Activated T-helper 1 cell treated with anti-CD3 and anti-CD28 coated beads, Interleukin-2, amount 50 U/mL, for 16 hours (primary cell): ENCODE measurements at places on chromosomes 2 and 18.

GRCh38 chr2:206154197-206154596, 5.0 kb downstream of the NDUFS1 start:
- DNase-seq: no peak

GRCh38 chr2:230218421-230218820, 1.4 kb downstream of the SP110 start:
- DNase-seq: no peak

- no peak for DNase-seq
Measured at GRCh38 chr2:237073552-237073951, 12.1 kb upstream of the COPS8 start.

GRCh38 chr2:105928086-105928485, 183.4 kb downstream of the NCK2 start:
- no peak for DNase-seq

- no peak for DNase-seq
Measured at GRCh38 chr18:811892-812375, at the start of gene YES1. Gene YES1 (minus strand): TSS chr18:812242. CDS start chr18:756827, 55,415 bp downstream.

GRCh38 chr18:69259282-69259681, 141.4 kb upstream of the DOK6 start:
- DNase-seq: no peak

- DNase-seq: no peak
Measured at GRCh38 chr2:161775971-161776370, 151.8 kb downstream of the SLC4A10 start.

- no peak for DNase-seq
Measured at GRCh38 chr2:34447097-34447496, 848.0 kb upstream of the FAM98A start.

DNA sequence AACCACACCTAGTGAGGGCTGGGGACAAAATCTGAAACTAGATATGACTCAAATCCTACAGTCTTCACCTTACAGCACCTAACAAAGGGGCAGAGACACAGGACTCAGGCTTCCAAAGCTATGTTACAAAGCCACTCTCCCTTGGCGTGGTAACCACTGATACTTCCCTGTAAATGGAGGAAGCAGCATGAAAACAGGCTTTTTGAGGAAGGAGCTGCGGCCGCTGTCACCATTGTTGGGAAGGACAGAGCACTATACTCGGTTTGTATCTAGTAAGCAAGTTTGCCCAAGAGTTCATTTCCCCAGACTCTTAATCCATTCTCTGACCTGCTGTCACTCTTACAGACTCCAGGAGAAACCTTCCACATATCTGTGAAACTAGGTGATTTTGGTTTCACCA, 60.3 kb downstream of the LONRF2 start:
- no peak for DNase-seq

DNA sequence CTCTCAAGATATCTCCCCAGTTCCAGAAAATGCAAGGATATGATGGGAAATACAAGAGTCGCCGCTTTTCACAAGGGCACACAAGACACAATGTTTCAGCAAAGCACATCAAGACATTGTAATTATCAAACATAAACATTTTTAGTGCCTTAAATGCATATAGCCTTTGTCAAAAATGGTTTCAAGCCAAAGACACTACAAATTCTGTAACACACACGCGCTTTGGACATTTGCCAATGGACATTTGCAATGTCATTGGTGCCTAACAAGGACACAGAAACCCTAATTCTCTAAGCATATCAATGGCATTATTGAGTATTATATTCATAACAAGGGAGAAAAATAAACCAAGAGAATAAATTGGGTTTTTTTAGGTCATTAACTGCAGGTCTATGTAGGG, 16.1 kb downstream of the ADD2 start:
- DNase-seq: no peak

GRCh38 chr2:119282146-119282995, 58.7 kb downstream of the STEAP3 start:
- no peak for DNase-seq

DNA sequence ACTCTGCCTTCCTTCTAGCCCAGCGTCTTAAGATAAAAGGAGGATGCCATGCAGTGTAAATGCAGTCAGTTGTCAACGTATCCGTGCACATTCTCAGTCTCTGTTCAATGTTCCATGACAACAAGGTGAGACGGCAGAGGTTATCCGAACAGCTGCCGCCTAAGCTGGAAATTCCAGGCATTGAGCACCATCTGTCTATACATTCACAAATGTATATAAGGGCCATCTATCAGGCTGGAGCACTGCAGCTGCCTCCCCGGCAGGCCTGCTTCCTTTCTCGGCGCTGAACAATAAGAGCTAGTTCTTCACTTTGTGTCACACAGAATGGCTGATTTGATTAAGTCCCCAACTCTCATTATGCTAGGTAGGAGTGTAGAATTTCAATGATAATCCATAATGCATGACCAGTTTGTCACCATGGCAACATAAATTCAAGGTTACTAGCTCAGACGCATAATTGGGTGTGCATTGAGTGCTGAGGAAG, 282.2 kb upstream of the SOX11 start:
- no peak for DNase-seq

GRCh38 chr2:27849558-27850205, 40.5 kb downstream of the RBKS start:
- DNase-seq: no peak

GRCh38 chr2:129006135-129006886, 687.6 kb upstream of the HS6ST1 start:
- DNase-seq: no peak

GRCh38 chr2:207720517-207721187, 9.2 kb downstream of the CCNYL1 start:
- no peak for DNase-seq

GRCh38 chr2:2646433-2647051, 315.5 kb upstream of the MYT1L start:
- no peak for DNase-seq

- DNase-seq: no peak
Measured at GRCh38 chr2:19505199-19506136, 147.0 kb upstream of the OSR1 start.

DNA sequence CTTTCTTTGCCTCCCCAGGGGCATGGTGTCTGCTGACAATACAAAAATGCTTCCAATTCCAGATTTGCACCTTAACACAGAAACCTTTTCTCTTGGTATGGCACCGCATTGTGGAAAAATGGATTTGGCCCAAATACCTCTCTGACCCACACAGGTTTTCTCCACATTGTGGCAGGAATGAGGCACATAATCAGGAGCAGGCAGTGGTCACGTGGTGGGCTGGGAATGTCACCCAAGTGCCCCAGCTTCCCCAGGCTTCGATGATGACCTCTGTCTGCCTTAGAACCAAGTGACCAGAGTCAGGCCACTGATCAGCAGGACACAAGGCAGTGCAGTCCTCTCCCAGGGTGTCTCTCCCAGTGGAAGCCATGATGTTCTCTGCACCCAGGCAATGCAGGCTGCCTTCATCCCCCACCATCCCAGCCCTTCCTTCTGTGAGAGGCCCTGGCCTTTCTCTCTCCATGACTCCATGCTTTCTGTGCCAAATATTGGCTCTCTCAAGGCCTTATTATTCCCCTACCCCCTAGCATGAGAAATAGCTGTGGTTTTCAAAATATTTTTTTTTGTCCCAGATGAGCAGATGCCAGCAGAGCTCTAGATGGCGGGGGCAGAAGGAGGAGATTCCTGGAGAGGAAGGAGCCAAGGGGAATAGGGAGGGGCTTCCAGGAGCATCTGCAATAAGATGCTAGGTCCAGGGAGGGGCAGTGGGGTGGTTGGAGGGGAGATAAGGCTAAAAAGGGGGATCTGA, 198.9 kb downstream of the ACKR3 start:
- DNase-seq: no peak
